ENCODE measurements at places on chromosomes 2 and 18. TPM values are rescaled to one million over a fixed set of nuclear protein-coding genes. Genes with fewer than 3 reads are reported as not detected.

The MDH1 gene
- total RNA-seq, result 1,569 TPM

DNA sequence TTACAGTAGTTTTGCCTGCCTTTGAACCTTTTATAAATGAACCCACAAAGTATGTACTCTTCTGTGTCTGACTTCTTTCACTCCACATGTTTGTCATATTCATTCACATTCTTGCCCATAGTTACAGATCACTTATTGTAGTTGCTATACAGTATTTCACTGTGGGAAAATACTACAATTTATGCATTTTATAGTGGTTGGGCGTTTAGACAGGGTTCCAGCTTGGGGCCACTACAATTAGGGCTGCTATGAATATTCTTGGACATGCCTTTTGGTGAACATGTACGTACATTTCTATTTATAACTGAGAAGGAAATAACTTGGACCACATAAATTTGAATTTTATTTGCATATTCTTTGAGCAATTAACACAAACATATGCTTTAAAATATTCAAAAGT, 15.4 kb upstream of the PMAIP1 start:
- H3K27ac ChIP-seq, result no peak overlapping the region
- H3K27me3 ChIP-seq, result no peaks in the 10 kb centered on the region
- H3K4me1 ChIP-seq, result no peaks in the 10 kb centered on the region
- DNase-seq, result no peak

- peak overlapping the region; percentile 19 for H3K4me3 ChIP-seq
- no peaks in the 10 kb centered on the region for H3K36me3 ChIP-seq
- no peaks in the 10 kb centered on the region for H3K4me1 ChIP-seq
- no peak for DNase-seq
These were observed 20.4 kb upstream of the PAPOLG start for GRCh38 chr2:60735496-60736250.

The LRP2 gene
- total RNA-seq, result 8.1 TPM

The TMEM17 gene
- 1.2 TPM for total RNA-seq

DNA sequence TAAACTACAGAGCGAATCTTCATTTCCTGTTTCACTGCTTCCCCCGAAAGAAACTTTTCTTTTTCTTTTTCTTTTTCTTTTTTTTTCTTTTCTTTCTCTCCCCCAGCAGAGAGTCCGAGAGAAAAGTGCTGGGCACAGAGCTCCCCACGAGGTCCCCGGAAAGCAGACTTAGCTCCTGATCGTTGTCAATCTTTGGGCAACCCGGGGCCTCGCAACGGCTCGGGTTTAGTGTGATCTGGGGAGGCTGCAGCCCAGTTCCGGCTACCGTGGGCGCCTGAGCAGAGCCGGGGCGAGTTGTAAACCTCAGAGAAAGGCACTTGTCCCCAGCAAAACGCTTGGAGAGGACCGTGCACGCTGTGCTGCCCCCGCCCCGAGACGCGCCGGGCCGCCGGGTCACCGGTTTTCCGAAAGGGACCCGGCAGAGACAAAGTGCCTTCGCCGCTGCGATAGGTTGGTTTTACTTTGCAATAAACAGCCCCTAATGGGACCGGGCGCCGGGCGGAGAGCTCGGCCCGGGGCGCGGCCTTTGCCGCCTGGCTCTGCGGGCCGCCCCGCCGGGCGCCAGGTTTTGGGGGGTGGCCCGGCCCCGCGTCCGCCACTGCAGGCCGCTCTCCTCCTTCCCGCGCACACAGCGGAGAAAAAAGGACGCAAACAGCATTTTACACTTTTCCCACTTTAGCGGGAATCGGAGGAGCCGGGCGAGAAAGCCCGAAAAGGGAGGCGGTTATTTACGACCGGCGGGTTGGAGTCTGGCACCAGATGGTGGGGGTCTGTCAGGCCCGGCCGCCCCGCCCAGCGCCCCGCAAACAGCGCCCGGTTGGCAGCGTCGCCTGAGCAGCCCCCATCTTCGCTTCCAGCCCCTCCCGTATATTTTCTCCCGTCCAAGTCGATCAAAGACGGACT, 136.0 kb downstream of the INSIG2 start:
- H3K36me3 ChIP-seq, result no peaks in the 10 kb centered on the region
- no peak overlapping the region for H3K27ac ChIP-seq
- peaks cover 33% of the 10 kb centered on the region for H3K27me3 ChIP-seq
- DNase-seq, result no peak
- no peak overlapping the region for H3K4me3 ChIP-seq
- no peaks in the 10 kb centered on the region for H3K4me1 ChIP-seq

DNA sequence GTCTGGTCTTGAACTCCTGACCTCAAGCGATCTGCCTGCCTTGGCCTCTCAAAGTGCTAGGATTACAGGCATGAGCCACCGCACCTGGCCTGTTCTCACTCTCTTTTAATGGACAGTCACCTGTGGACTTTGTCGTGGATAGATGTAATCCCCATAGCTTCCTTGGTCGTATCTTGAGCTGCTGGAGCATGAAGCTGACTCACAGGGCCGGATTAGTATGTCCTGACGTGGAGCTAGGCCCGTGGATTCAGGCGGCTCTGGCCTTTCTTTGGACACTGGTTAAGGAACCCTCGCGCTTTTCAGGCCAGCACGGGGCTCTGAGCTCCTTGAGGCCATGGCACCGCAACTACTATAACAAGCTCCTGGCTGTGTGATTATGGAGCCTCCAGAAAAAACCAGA, 27.5 kb upstream of the GBX2 start:
- H3K4me3 ChIP-seq, result no peak overlapping the region
- DNase-seq, result no peak
- no peaks in the 10 kb centered on the region for H3K36me3 ChIP-seq
- H3K27ac ChIP-seq, result no peak overlapping the region

DNA sequence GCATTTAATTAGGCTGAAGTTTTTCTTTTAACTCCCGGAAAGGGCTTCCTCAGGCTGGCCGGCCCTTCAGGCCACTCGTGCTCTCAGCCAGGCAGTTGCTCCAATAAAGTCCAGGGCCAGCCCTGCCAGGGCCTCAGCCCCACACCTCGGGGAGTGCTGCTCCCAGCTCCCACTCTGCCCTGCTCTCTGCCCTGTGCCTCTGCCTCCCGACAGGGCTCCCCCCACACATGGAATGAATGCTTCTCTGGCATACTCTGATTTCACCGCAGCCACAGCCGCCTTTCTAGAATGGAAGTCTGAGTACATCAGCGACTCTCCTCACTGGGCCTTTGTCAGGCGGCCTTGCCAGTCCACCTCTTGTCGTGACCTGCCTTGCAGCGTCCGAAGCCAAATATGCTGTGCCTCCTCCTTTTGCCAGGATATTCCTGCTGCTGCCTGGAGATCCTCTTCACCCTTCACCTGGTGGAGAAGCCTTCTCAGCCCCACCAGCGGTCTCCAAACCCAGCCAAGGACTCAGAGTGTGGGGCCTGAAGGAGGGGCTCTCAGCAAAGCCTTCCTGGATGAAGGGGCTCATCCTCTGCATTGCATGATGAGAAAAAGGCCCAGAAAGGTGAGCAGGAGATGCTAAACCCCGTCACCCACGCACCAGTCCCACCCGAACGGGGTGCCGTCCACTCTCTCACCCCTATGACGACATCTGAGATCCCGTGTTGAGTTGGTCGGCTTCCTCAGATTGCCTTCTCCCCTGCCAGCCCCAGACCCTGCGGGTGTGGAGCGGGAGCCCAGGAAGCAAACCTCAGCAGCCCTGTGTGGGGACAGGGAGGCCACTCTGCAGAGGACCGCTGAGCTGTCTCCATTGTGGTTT, 472.7 kb upstream of the HS6ST1 start:
- DNase-seq, result peak; percentile 54
- H3K36me3 ChIP-seq, result no peaks in the 10 kb centered on the region
- peaks cover 5% of the 10 kb centered on the region for H3K4me1 ChIP-seq
- H3K27me3 ChIP-seq, result no peaks in the 10 kb centered on the region
- H3K4me3 ChIP-seq, result no peak overlapping the region

The RANBP2 gene
- total RNA-seq, result 52.4 TPM

DNA sequence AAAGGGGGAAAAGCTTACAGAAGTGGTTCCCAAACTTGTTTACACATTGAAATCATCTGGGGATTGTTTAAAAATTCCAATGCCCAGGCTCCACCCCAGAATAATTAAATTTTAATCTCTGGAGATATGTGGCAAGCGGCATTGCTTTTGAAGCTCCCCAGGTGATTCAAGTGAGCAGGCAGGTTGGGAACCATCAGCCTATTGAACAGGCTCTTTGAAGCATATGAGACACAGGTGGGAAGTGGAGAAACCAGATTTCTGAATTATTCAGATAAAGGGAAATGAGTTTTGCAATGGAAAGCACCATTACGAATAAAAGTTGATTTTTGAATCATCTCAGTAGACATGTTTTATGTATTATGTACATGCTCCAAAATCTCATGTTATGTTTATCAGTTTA, 57.6 kb upstream of the NOSTRIN start:
- no peaks in the 10 kb centered on the region for H3K27me3 ChIP-seq
- H3K4me1 ChIP-seq, result peaks cover 26% of the 10 kb centered on the region
- no peak overlapping the region for H3K4me3 ChIP-seq
- no peak overlapping the region for H3K27ac ChIP-seq
- no peak for DNase-seq

GRCh38 chr2:156673333-156673615, 237.1 kb downstream of the GPD2 start:
- no peaks in the 10 kb centered on the region for H3K4me1 ChIP-seq
- no peaks in the 10 kb centered on the region for H3K27me3 ChIP-seq
- H3K4me3 ChIP-seq, result no peak overlapping the region
- H3K27ac ChIP-seq, result no peak overlapping the region

The CRYBA2 gene
- total RNA-seq, result not detected
